Bronchial epithelial cell (primary cell): ENCODE measurements at places on chromosomes 13 and 19. TPM values are rescaled to one million over a fixed set of nuclear protein-coding genes. Genes with fewer than 3 reads are reported as not detected.

DNA sequence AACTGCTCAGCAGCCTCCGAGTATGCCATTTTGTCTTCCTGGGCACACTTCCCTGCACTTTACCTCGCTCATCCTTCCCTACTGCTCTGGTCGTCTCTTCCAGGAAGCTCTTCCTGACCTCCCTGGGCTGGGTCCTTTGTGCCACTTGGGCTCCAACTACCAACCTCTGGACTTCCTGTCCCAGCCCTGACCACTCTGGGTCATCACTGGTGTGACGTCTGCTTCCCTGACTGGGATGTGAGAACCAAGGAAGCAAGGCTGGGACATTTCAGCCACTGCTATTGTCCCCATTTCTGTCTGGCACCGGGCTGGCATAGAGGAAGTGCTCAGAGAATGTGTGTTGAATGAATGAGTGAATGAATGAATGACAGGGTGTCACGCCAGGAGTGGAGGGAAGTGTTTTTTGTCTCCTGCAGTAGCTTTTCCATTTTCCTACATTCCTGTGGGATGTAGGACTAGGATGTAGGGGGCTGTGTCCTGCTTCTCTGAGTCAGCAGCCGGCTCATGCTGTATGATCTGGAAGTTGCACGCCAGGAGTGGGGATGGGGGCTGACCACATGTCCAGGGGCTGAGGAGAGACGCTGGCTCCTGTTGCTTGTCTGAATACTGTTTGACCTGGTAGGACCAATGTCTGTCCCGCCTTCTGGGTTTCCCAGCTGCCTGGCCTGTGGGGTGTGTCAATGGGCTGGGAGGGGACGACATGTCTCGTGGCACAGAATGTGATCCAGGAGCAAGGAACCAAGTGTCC lies 14.7 kb downstream of the NOVA2 start:
- DNase-seq, result no peak

- DNase-seq, result no peak
Observed at GRCh38 chr19:13022111-13022858, 27.0 kb downstream of the NFIX start.

DNA sequence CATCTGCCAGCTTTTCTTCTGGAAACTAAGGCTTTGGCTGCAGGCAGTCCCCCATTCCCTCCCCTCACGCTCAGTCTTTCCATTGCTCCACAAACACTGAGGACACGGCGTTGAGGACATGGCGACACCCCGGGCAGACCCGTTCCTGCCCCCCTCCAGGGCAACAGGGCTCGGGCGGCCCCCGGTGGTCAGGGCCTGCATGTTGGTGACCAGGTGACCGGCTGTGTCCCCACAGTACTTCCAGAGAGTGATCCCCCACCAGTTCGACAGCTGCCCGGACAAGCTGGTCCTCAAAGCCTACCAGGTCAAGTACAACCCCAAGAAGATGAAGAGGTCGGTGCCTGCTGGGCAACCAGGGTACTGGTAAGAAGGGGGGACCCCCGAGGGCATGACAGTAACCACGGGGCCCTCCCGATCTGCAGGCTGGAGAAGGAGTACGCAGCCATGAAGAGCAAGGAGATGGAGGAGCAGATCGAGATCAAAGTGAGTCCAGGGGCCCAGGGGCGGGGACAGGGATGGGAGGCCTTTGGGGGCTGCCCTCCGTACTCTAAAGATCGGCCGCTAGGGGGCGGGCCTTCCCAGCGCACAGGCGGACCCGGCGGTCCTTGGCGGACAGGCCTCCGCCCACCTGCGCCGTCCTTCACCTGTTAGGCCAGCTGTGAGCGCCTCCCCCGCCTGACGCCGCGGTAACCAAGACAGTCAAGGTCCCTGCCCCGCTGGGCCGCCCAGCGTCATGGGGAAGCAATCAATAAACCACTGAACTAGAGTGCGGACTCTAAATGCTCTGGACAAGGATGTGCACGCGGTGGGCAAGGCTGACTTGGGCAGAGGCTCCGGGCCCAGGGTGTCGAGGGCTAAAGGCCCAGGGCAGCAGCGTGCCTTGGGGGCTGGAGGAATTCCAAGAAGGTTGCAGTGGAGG lies 21.1 kb downstream of the PRR36 start:
- peak; percentile 54 for DNase-seq

- no peak for DNase-seq
Observed at GRCh38 chr19:17605117-17605516, 49.7 kb downstream of the COLGALT1 start.

DNA sequence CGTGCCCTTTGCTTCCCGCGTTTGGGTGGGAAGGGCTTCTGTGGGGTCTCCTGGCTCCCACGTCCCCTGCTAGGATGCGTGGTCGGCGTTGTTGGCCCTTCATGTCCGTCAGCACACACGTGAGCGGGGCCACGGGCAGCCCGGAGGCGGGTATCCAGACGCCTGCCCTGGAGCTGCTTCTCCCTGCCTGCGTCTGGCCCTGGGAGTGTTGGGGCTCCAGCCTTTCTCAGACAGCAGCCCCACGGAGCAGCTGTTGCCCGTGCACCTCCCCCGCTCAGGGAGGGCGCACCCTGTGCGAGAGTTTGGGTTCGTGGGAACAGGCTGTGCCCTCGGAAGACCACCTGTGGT lies 14.5 kb downstream of the DAZAP1 start:
- DNase-seq, result no peak

The PSG6 gene
- not detected in 2 replicates for total RNA-seq

The LRRC63 gene
- total RNA-seq, result not detected in 2 replicates
